Activated naive CD4-positive, alpha-beta T cell treated with anti-CD3 and anti-CD28 coated beads, Interleukin-2, amount 50 U/mL, for 72 hours (primary cell): ENCODE measurements at places on chromosomes 5 and 9. TPM values are rescaled to one million over a fixed set of nuclear protein-coding genes. Genes with fewer than 3 reads are reported as not detected.

The PTTG1 gene
- total RNA-seq: 165 TPM

The GLRA1 gene
- not detected for total RNA-seq

The SAPCD2 gene
- 3.5 TPM for total RNA-seq

The KCTD16 gene
- total RNA-seq: 1.4 TPM

The CAPSL gene
- total RNA-seq: 1.1 TPM

The MCC gene
- 3.3 TPM for total RNA-seq

The ADAMTSL2 gene
- total RNA-seq: 1.2 TPM

The INSL6 gene
- not detected for total RNA-seq

The GBGT1 gene
- total RNA-seq: 3.1 TPM

The BASP1 gene
- 0.16 TPM for total RNA-seq

The C9orf50 gene
- total RNA-seq: not detected

The SPOCK1 gene
- total RNA-seq: not detected

The FAM78A gene
- total RNA-seq: 23.0 TPM

The SPINK5 gene
- not detected for total RNA-seq

The TRIM41 gene
- total RNA-seq: 36.4 TPM

The GNG10 gene
- total RNA-seq: 27.3 TPM

The UAP1L1 gene
- total RNA-seq: 7.5 TPM

The SPINK4 gene
- total RNA-seq: not detected

The CENPH gene
- total RNA-seq: 71.3 TPM

The RAI14 gene
- total RNA-seq: 1.0 TPM

The MBLAC2 gene
- 4.1 TPM for total RNA-seq

The SH3TC2 gene
- total RNA-seq: not detected

The C5orf52 gene
- not detected for total RNA-seq

The TAF11L10 gene
- total RNA-seq: not detected

The ZBTB34 gene
- total RNA-seq: 5.2 TPM

The TOR1A gene
- 33.4 TPM for total RNA-seq

The TLX3 gene
- total RNA-seq: not detected

The ANGPTL2 gene
- not detected for total RNA-seq

The PCDHGB6 gene
- not detected for total RNA-seq

The ITK gene
- total RNA-seq: 308 TPM

The WDR31 gene
- 0.41 TPM for total RNA-seq

The EQTN gene
- total RNA-seq: not detected

The STARD4 gene
- total RNA-seq: 43.0 TPM

The DDX4 gene
- not detected for total RNA-seq

The CCL28 gene
- total RNA-seq: 4.5 TPM
